Putamen (tissue), 1 donor: ENCODE measurements at places on chromosomes 12 and 14.

DNA sequence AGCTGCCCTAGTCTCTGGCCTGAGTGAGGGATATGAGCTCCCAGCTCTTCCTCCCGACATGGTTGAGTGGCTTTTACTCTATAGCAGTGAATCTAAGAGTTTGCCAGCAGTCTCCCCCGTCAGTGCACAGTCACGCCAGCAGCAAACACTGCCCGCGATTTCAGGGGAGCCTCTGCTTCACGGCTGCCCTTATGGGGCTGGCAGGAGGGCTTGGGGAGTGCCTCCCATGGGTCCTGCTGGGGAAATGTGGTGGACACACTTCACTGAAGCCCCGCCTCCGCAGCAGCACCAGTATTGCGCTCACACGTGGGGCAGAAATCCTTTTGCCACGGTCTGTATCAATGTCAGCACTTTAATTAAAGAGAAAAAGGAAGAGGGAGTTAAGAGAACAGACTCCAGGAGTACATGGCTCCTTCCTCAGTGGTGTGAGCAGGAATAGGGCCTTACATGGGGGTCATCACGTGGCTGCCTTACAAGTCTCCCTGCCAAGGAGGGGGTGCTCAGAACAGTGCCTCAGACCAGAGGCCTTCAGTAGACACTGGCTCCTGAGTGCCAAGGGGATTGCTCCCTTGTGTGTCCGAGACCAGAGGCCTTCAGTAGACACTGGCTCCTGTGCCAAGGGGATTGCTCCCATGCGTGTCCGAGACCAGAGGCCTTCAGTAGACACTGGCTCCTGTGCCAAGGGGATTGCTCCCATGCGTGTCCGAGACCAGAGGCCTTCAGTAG is 55.7 kb downstream of the SFSWAP start:
- DNase-seq: no peak

DNA sequence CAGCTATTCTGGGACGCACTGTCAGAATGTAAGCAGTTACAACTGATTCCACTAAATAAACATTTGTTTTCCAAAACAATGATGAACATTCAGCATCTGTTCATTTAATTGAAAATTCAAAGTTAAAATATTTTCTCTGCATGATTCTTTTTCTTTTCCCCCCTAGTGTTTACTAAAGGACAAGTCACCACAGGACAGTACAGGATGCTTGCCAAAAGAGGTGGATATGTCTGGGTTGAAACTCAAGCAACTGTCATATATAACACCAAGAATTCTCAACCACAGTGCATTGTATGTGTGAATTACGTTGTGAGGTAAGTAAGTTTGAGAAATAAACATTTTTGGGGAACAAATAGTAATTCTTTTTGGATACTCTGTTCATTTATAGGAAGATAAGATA is 28.2 kb upstream of the SNAPC1 start:
- no peak for DNase-seq

- DNase-seq: no peak
These were observed 25.9 kb downstream of the DUSP6 start for GRCh38 chr12:89326239-89327040.

DNA sequence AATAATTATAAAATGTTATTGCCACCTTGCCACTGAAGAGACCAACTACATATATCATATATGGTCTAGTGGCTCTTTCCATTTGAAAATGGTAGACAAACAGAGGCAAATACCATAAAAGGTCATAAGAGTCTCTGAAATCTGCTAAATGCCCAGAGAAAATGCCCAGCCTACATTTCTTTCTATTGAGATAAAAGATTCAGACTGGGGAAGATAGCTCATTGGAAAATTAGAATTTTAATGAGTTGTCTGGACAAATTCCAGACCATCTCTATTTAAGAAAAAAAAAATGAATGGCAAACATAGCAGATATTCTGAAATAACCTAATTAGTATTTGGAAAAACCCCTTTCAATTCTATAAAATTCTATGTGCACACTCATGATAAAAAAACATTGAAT is 79.9 kb upstream of the BBS10 start:
- DNase-seq: no peak

- DNase-seq: no peak
These were observed 21.2 kb downstream of the CLECL1 start for GRCh38 chr12:9711664-9712063.

DNA sequence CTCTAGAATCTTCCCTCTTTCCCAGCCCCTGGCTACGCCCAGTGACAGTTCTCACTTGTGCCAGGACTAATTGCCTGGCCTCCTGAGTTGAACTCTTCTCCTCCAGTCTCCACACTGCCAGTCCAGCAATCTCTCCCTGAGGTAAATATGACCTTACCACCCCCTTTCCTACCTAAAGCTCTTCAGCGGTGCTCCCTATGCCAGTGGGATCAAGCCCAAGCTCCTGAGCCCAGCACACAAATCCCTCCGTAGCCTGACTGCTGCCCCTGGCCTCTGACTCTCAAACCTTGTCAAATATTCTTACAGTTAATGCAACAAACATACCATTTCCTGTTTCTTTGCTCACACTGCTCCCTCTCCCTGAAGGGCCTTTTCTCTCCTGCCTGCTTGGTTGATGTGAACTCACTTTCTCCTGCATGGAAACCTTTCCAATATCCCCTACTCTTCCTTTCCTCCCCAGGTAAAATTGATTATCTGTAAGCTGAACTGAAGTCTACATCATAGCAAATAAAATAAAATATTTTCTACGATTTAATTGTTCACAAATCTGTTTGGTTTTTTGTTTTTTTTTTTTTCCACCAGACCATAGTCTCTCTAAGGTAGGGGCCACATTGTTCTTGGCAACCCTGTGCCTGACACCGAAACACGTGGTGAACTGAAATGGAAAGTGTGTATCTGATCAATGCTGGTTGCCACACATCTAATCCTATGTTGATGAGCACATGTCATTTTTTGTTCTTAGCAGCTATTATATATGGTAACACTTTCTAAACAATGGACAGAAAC is 147.5 kb downstream of the SLC38A6 start:
- DNase-seq: no peak

DNA sequence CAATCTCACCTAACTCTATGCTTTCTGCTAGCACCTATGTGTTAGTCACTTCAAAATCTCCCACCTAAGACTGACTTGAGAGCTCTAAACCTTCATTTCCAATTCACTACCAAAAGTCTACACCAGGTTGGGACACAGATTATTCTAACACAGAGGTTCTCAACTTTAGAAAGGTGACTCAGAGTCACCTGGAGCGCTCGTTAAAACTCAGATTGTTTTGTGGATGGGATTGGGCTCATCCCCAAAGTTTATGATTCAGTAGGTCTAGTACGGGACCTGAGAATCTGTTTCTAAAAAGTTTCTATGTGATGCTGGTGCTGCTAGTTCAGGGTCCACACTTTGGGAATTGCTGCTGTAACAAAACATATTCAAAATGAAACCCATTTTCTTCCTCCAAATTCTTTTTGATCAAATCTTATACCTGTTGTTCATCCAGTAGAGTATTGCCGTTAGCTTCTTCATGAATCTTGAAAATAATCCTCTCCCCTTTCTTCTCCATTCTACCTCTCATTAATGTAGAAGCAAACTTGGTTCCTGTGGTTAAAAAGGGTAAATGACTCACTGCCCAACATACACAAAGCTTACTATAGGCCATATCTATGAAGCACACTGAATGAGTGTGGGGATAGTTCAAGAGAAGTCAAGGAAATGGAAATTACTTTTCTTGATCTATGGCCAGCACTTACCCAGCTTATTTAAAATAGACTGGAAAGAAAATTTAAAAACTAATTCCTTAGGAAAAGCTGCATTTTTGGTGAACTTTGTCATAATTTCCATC is 206.7 kb downstream of the KIF21A start:
- DNase-seq: no peak

- no peak for DNase-seq
These were observed 6.3 kb downstream of the EVL start for GRCh38 chr14:100071545-100071944.

GRCh38 chr14:105430565-105430964 is 10.9 kb downstream of the MTA1 start:
- DNase-seq: no peak

- no peak for DNase-seq
These were observed 8.4 kb downstream of the TMEM19 start for GRCh38 chr12:71694099-71694820.

DNA sequence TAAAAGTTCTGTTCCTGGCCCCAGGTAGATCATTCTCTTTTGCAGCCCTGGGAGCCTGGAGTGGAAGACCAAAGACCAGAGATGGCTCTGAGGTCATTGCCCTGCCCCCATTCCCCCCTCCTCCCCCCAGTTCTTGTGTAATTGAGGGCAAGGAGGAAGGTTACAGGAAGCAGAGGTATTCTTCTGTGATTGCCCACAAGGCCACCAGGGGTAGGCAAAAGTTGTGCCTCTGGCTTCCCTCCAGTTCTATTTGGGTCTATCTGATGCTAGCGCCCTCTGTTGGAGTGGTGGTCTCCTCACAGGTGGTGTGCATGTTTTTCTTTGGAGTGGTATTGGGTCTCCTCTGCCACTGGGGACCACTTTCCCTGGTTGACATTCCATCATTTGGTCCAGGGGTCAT is 41.2 kb upstream of the CRY1 start:
- DNase-seq: no peak

DNA sequence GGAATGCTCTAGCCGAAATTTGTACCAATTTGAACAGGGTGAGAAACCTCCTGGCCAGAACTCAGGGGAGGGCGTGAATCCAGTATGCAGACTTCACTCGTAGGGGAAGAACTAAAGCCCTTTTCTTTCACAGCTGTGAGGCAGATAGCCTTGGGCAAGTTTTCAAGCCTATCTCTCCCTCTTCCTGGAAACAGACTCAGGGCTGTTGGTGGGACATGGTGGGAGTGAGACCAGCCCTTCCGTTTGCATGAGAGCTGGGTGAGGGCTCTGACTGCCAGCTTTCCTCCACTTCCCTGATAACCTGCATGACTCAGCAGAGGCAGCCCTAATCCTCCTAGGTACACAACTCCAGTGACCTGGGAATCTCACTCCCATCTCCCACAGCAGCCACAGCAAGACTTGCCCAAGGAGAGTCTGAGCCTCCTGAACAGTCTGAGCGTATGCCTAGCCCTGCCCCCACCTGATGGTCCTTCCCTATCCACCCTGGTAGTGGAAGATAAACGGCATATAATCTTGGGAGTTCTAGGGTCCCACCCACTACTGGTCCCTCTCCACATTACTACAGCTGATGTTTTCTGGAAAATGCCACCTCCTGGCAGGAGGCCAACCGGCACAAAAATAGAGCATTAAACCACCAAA is 170.1 kb upstream of the AMIGO2 start:
- DNase-seq: no peak

- no peak for DNase-seq
These were observed 27.0 kb upstream of the ULK1 start for GRCh38 chr12:131867471-131867870.

- peak; percentile 61 for DNase-seq
These were observed 23.0 kb downstream of the KLRK1 start for GRCh38 chr12:10366875-10367274.

DNA sequence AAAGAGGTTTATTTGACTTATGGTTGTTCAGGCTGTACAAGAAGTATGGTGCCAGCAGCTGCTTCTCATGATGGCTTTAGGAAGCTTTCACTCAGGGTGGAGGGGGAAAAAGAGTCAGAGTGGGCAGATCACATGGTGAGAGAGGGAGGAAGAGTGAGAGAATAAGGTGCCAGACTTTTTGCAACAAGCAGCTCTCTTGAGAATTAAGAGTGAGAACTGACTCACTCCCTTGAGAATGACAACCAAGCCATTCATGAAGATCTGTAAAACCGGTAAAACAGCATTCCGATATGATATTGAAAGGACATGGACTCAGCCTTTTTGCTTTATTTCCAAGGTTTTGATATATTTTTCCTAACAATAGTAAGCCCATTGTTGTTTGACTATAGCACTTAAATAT is 501.2 kb downstream of the GALC start:
- no peak for DNase-seq

DNA sequence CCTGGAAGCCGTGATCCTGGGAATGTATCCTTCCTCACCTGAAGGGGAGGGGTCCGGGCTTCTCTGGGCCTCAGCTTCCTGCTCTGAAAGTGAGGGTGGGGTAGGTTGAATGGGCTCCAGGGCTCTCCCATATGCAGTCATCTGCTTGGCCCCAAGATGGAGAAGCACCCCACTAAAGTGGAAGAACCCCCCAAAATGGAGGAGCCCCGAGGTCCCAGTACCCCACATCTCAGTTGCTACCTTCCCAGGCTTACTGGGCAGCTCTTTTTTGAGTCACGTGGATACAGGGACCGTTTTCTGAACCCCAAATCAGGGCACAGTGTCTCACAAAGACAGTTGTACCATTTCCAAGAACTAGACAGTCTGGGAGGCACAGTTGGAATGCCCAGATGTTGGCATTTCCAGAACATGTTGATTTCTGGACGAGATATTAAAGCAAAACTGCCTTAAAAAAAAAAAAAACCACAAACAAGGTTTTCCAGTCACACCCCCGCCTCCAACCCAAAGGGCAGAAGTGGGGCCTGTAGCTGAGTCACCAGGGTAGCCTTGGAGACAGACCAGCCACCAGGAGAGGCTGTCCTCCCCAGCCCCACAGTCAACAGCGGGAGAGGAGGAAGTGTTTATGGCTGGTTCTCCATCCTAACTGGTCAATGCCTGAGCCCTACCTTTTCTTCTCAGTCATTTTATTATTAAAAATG is 12.1 kb downstream of the VASH1 start:
- no peak for DNase-seq

DNA sequence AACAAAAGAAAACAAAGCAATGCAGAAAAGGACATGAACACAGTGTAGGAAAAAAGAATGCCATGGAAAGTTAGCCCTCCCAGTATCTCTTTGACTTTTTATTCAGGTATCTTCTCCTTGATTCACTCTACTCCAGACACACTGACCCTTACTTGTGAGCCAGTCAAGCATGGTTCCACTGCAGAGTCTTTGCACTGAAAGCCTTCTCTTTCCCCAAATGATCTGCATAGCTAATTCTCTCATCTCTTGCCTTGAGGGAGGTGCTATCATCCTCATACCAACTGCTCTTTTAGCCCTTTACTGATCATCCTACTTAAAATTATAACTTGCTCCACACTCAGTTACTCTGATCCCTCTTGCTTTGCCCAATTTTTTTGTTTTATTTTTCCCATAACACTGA is 101.2 kb upstream of the SLC16A7 start:
- DNase-seq: no peak

GRCh38 chr14:95831468-95831867 is 45.2 kb upstream of the TUNAR start:
- DNase-seq: no peak
